ENCODE measurements at places on chromosomes 7 and 10.
A peak's percentile ranks its signal among the peaks of the same experiment; 100 is the strongest.

DNA sequence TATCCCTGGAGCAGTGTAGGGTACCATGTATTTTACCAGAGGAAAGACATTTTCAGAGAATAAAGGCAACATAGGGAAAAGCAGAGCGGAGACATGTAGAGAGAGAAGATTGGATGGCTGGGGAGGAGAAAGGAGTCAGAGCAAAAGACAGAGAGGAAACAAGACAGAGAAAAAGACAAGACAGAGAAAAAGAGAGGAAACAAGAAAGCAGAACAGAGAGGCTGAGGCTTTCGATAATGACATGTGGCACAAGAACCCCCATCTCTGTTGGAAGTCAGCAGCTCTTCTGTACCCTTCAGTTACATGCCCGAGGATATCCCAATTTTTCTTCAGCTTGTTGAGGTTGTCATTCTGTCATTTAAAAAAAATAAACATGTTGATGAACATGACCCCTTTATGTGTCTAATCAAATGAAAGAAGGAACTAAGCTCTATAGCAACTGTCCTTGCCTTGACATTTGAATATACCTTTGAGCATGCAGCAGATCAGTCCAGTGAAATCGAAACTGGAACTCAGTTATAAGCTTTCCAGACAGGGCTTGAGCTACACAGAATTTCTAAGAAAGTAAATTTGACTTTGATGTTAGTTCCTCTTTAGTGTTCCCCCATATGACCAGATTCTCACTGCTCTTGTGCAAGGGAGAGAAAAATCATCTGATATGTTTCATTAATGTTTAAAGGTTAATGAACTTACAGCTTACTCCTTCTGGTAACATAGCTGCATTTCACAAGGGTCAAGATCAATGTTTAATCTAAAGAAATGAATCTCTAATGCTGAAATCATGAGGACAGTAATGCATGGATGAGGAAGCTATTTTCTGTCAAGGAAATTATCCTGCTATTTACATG, 75.1 kb upstream of the SP4 start:
- no peak for DNase-seq

- no peak for DNase-seq
Observed at GRCh38 chr10:106682175-106682574, 482.3 kb downstream of the SORCS1 start.

GRCh38 chr7:37476881-37477450, 28.3 kb upstream of the ELMO1 start:
- no peak for DNase-seq

DNA sequence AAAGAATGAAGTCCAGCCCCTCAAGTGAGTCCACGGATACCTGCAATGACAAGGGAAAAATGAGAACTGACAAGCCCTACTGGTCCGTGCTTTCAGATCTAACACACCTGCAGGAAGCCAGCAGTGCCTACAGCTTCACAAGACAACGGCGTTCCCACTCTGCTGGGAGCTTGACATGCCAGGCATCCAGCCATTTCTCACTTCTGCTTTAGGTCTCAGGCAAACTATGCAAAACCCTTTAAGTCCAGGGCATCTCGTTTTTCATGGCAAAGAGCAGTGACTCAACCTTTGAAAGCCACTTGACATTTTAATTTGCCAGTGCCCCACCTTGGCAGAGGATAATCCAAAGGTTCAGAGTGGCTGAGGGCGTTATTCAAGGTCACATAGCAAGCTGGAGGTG, 49.1 kb upstream of the GPAM start:
- no peak for DNase-seq

DNA sequence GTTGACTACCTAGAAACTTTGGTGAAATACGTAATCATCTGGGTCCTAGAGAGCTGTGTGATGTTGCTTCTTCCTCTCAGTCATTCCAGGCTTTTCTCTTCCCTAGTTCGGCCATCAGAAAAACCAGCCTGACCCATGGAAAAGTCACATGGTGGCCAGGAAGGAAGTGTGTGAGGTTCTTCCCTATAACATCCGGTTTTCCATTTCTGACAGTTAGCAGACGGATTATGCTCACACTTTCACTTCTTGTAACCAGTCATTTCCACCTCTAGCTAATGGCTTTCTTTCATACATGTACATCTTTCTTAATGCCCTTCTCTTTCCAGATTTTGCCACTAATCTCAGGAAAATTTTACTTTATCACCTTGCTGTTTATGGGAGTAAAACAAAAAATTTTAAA, 110.0 kb upstream of the GLCCI1 start:
- DNase-seq = no peak

DNA sequence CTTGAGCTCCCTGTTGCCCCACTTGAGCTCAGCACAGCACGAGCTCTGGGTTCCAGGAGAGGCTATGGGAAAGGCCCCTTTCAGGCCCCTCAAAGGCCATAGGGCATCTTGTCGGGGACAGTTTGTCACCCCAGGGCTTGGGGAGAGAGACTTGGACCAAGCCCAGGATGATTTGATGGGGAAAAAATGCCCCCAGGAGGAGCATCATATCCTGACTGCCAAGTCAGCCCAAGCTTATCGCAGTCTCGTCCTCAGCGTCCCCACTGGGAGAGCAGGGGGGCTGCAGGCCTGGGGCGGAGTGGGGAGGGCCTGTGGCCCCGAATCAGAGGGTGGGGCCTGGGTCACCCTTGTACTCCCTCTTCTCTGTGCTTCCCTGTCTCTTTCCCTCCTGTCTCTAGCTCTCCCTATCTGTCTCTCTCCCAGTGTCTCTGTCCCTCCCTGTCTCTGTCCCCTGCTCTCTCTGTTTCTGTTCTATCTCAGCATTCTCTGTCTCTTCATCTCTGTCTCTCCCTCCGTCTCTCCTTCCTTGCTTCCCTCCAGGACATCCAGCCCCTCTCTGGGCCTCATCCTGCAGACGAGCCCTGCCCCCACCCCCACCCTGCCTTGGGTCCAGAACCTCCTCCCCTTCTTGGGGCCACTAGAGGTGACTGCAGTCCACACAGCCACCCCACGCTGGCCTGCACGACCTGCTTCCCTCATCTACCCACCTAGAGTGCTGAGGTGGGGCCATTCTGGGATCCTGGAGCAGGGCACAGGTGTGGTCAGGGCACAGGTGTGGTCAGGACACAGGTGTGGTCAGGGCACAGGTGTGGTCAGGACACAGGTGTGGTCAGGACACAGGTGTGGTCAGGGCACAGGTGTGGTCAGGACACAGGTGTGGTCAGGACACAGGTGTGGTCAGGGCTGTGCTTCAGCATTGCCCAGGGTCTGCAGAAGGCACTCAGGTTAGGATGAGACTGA, 17.3 kb upstream of the GRIFIN start:
- DNase-seq = no peak

- no peak for DNase-seq
Observed at GRCh38 chr7:8390262-8390626, 43.2 kb upstream of the NXPH1 start.

GRCh38 chr10:21077681-21078080, 180.6 kb upstream of the NEBL start:
- no peak for DNase-seq

DNA sequence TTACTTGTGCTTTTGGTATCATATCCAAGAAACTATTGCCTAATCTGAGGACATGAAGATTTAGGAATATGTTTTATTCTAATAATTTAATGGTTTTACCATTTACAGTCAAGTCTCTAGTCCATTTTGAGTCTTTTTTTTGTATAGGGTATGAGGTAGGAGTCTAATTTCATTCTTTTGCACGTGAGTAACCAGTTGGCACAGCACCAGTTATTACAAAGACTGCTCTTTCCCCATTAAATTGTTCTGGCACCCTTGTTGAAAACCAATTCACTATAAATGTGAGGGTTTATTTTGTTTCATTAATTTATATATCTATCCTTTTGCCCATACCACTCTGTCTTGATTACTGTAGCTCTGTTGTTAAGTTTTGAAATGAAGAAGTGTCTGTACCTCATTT, 381.6 kb downstream of the SUGCT start:
- no peak for DNase-seq

DNA sequence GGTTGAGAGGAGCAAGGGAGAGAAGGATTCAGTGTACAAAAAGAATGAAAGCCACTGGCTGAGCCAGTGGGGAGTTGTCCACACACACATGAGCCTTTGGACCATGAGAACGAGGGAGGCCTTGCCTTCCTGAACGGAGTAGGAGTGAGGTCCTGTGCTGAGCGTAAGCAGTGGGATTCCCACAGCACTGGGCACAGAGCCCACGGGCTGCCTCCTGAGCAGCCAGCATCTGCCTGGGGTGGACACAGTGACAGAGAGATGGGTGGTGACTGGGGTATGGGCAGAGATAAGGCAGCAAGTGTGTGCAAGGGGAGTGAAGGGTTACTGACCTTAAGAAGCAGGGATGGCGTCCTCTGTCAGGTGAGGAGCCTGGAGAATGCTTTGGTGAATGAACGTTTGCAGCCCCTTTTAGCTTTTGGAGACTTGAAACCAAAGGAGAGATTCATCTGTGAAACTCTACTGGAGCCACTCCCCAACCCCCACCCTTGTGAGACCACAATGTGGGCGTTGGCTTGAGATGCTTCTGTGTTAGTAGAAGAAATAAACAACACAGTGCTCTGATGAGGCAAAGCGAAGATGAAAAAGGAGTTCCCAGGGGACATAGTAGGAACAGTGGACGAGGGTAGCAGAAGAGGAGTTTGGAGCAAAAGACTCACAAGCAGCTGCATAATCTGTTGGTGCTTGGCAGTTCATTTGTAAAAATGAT, 56.5 kb downstream of the FIGNL1 start:
- no peak for DNase-seq

GRCh38 chr7:112939574-112940313, 146.9 kb downstream of the GPR85 start:
- peak; percentile 99 for DNase-seq

- no peak for DNase-seq
Observed at GRCh38 chr7:32532086-32532485, 36.8 kb downstream of the AVL9 start.

DNA sequence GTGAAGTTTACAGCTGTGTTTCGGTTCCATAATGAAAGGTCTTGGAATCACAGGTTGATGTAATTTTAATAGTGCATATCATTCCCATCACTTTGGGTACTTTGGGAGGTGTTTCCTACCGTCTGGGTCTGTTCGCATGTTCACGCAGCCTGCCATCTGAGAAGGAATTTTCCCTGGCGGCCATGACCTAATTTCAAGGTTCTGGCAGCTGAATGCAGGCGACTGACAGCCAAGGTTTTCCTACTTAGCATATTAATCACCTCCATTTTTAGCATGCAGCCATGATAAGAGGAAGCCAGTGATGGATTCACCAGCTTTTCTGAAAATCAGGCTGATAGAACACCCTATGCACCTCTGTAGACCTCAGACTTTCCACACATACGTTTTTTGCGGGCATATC, 319.1 kb upstream of the TMEM229A start:
- no peak for DNase-seq

GRCh38 chr10:127257395-127257794, 61.0 kb upstream of the INSYN2A start:
- DNase-seq = no peak

GRCh38 chr7:76291351-76292212, 10.9 kb upstream of the HSPB1 start:
- peak; percentile 94 for DNase-seq

- no peak for DNase-seq
Observed at GRCh38 chr7:138212314-138212713, 136.1 kb downstream of the AKR1D1 start.

DNA sequence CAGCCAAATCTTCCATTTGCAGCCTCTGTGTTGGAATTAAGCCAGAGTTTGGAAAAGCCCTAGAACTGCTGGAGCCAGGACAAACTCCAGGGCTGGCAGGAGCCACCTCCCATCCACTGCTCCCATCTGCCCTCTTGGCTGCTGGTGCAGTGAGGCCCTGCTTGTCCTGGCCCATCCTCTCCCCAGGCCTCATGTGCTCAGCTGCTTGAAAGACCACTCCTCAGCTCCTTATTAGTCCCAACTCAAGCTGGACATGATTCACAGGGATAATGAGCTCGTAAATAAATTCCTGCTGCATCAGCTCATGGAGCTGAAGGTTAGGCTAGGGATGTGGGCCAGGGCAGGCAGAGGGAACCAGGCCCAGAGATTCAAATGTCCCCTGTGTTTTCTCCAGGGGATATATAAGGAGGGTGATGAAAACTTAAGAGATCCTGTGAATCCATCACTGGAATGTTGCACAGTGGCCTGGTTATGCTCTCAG, 282.8 kb downstream of the RPS24 start:
- DNase-seq = no peak

DNA sequence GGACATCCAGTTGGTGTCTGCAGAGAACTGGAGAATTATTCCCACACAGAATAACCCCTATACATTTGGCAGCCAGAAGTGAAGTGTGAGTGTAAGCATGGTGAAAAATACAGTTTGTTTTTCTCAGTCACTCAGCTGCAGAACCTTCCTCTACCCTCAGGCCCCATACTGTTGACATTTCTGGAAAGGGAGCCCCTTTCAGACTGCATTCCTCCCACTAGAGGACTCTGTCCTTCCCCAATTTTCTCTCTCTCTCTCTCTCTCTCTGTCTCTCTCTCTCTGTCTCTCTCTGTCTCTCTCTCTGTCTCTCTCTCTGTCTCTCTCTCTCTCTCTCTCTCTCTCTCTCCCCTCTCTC, 86.8 kb upstream of the STEAP1B start:
- no peak for DNase-seq

- DNase-seq = no peak
Observed at GRCh38 chr7:133330085-133330484, 77.2 kb downstream of the EXOC4 start.

DNA sequence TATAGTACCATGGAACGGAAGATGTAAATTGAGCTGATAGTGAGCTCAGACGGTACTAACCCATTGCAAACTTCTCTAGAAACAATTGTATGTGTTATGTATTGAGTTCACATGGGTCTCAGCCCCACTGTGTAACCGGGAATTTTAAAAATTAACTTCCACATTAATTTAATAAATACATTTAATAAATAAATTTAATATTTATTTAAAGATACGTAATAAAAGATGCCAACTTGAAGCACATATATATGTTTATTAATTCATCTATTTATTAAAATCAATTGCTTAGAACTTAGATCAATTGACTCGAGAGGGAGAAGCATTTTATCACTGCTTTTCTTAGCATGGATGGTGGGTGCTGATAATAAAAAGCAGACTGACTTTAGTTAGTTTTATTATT, 170.1 kb upstream of the NPVF start:
- no peak for DNase-seq

GRCh38 chr7:121398246-121398645, 2.1 kb upstream of the FAM3C start:
- no peak for DNase-seq

DNA sequence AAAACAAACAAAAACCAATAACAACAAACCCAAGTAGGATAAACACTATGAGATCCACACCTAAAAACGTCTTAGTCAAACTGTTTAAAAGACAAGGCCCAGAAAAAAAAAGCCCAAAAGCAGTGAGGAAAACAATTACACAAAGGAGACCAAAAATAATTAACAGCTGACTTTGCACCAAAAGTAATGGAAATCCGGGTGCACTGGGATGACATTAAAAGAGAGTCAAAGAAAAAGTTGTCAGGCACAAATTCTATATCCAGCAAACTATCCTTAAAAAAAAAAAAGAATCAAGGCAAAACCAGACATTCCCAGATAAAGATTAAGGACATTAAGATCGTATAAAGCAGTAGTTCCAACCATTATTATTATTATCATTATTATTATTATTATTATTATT, 7.9 kb upstream of the ANKRD26 start:
- no peak for DNase-seq

GRCh38 chr7:156692849-156693248, 52.3 kb downstream of the RNF32 start:
- DNase-seq = no peak
